G401 (cell line): ENCODE measurements at places on chromosomes 12 and 14. TPM values are rescaled to one million over a fixed set of nuclear protein-coding genes. Genes with fewer than 3 reads are reported as not detected.

Gene ORAI1
- total RNA-seq = 22.3 and 27.4 TPM in 2 replicates

DNA sequence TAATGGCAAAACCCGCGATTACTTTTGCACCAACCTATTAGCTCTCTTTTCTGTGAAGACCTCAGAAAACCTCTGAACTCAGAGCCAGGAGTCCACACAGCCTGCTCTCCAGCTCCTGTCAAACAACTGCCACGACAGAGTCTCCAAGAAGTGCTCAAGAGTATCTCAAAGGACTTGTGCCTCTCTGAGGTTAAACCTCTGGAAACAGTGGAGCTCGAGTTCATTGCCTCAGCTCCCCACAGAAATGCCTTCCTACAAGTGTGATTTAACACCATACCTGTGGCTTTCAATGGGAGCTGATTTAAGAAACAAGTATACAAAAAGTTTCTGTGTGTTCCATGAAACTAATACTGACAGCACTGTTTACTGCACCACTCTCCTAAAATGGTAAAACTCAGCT lies 20.1 kb downstream of the ACTN1 start:
- DNase-seq = no peak

DNA sequence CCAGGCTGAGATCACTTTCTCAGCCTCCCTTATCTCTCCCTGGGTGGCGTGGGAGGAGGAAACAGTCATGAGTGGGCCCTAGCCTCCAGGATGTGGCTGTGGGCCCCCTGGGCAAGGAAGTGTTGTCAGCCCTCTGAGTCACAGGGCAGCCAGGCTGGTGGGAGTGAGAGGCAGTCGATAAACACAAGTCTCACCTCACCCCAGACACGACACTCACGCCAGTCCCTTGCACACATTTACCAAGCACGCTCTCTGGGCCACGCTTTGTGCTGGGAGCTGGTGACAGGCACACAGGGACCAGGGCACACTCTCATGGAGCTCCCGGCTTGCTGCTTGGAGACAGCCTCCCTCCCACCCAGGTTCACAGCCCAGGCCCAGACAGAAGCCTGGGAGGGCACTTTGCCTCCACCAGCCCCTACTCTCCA lies 1.9 kb upstream of the KRT79 start:
- DNase-seq = no peak

GRCh38 chr14:32055175-32055574 lies 21.9 kb upstream of the ARHGAP5 start:
- no peak for DNase-seq

GRCh38 chr14:104285508-104285840 lies 147.1 kb downstream of the KIF26A start:
- no peak for DNase-seq

GRCh38 chr12:110860833-110861296 lies 14.1 kb downstream of the CCDC63 start:
- DNase-seq = no peak

DNA sequence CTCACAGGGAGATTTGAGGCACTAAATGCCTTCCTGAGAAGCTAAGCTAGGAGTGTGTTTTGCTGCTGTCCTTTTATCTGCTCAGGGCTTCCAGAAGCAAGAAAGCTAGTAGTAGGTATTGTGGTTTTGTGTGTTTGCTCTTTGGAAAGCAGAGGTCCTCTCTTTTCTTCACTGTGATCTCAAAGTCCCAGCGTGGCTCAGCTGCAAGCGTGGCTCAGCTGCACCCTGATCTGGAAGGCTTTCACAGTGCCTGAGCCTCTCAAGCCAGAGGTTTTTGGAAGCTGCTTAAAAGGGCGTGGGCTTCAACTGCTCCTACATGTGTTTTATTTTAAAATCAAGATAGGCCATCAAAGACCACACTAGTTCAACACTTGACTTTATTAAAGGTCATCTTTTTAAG lies 337.4 kb upstream of the RGS6 start:
- no peak for DNase-seq

Gene TBC1D30
- total RNA-seq = 11.4 and 16.0 TPM in 2 replicates

Gene CRACR2A
- total RNA-seq = not detected in 2 replicates

GRCh38 chr12:16358878-16359277 lies 11.4 kb downstream of the MGST1 start:
- no peak for DNase-seq

GRCh38 chr14:93936245-93936644 lies 9.1 kb downstream of the FAM181A start:
- peak; percentile 66 for DNase-seq

Gene MANSC4
- not detected in 2 replicates for total RNA-seq

DNA sequence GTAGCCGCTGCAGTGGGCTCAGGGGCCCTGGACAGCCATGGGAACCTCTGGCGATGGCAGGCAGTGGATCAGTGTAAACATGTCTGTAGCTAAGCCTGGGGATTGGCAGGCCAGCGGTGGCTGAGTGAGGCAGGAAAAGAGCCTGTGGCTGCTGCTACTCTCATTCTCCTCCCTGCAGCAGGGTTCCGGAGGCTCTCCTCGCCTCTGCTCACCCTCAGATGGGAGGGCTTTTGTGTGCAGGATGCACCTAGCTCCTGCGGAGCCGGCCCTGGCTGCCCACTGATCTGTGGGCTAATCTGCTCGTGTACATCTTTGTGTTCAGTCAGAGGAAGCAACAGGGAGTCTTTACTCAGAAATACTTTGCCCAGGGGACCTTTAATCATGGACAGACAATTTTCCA lies 59.5 kb downstream of the GALNT8 start:
- no peak for DNase-seq

GRCh38 chr14:91956616-91957015 lies 9.1 kb upstream of the FBLN5 start:
- no peak for DNase-seq

Gene NRXN3
- total RNA-seq = not detected in 2 replicates

GRCh38 chr12:31647086-31647491 lies 12.4 kb upstream of the ETFBKMT start:
- no peak for DNase-seq

- peak; percentile 20 for DNase-seq
Observed at GRCh38 chr12:56644654-56645053, 1.1 kb downstream of the ATP5F1B start.

Gene SSTR1
- total RNA-seq = not detected in 2 replicates

DNA sequence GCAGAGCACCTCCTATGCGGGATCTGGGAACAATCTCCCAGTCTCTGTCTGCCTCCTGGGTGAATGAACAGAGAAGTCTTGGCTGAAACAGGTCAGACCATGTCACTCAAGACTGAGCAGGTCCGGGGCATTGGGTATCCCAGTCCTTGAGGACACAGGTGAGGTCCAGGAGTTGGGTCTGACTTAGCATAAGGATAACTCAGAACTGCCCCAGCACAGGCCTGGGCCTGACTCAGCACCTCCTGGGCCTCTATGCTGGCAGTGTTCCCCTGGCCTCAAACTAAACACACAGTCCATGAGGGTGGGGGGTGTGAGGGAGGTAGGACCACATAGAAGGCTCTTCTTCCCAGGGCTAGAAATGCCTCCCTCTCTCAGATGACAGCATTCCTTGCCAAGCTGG lies 1.5 kb upstream of the SDR9C7 start:
- no peak for DNase-seq

DNA sequence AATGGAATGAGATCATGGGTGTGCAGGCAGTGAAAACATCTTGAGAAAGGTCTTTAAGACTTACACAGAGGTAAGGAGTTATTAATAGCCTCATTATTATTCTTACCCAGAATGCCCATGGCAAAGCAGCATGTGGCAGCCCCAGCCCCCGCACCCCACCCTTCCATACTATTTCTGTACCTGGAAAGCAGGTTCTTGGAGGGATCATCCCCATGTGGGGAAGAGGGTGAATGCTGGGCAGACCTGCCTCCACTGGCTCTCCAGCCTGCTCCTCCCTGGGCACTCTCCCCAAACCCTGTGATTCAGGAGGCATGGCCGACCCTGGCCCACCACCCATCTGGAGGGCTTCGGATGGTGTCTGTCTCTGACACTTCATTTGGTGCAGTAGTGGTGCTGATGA lies 28.3 kb downstream of the NPC2 start:
- no peak for DNase-seq

DNA sequence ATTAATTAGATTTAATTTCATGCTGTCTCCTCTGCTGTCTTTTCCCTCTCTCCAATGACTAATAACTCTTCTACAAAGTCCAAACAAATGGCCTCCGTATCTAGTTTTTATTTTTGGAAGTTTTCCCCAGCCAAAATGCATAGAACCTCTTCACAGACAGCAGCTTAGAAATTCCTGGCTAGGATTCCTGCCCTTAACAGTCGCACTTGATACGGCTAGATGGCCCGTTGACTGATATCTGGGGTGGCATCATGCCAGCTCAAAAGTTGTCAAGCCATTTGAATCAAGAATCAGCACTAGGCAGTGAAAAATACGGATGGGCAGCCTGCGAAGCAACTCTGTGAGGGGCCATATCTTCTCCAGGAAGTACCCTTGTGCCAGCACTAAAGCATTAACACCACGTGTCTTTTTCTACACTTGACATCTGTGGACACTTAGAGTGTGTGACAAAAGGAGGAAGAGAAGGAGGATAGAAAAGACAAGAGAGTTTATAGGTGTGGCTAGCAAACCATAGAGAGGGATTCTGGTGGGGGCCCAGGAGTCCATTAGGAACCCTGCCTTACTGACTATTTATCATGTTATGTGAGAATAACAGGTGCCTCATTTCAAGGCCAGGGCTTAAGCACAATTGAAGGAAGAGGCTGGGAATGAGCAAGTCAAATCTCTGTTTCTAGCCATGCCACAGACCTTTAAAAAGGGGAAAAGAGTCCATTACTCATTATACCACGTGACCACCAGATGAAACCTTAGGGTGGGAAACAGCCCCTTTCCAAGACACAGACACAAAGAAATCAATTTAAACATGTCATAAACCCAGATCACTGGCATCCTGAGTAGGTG lies 39.2 kb upstream of the KRR1 start:
- DNase-seq = no peak

Gene PPP4R4
- total RNA-seq = 2.1 and 4.7 TPM in 2 replicates

Gene SOAT2
- not detected in 2 replicates for total RNA-seq

DNA sequence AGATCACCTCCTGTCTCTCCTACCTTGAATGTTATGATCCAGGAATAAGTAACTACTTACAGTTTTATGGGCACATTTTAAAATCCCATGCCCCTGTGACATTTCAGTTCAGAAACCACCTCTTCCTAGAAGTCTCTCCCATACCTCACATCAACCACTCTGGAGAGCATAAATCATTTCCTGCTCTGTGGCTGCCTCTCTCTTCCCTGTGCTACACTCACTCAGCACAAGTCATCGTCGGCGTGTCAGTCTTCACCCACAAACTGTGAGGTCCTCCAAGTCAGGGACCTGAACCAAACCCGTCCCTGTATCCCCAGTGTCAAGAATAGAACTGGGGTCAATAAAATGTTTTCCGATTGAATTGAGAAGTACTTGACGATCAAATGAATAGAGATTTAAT lies 863.3 kb downstream of the BCL11B start:
- DNase-seq = no peak

- DNase-seq = peak; percentile 84
Observed at GRCh38 chr12:80937391-80938238, at the start of gene LIN7A. TSS of gene LIN7A (minus strand) at chr12:80937934. CDS start at chr12:80937722, 212 bp downstream.

- no peak for DNase-seq
Observed at GRCh38 chr14:59863806-59864525, 6.6 kb downstream of the RTN1 start.

Gene SLC10A1
- not detected in 2 replicates for total RNA-seq

Gene ZNF839
- 13.2 and 16.4 TPM in 2 replicates for total RNA-seq

Gene SLC8B1
- total RNA-seq = 8.2 and 19.2 TPM in 2 replicates

DNA sequence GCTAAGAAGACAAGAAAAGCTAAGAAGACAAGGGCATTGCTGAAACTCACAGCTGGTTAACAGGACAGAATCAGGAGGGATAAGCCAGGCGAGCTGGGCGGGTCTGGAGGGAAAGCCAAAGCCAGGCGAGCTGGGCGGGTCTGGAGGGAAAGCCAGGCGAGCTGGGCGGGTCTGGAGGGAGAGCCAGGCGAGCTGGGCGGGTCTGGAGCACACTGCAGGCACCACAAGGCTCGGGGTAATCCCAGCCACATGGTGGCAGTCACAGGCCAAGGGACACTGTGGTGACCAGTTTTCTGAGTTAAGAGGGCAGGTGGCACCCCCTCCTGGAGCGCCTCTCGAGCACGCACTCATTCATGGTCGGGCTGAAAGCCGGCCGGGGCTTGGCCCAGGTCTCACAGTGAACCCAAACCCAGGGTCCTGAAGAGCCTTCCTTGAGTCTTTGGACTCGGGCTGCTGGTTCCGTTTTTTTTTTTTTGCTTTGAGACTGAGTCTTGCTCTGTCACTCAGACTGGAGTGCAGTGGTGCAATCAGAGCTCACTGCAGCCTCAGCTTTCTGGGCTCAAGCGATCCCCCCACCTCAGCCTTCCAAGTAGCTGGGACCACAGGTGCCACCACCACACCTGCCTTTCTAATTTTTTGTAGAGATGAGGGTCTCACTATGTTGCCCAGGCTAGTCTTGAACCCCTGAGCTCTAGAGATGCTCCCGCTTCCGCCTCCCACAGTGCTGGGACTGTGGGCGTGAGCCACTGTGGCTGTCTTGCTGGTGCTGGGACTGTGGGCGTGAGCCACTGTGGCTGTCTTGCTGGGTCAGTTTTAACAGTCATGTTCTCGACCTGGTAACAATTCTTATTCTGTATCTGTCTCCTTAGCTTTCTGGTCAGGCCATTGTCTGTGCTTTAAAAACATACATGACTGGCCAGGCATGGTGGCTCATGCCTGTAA lies 40.2 kb downstream of the HSP90AA1 start:
- DNase-seq = peak; percentile 85

- no peak for DNase-seq
Observed at GRCh38 chr12:24603371-24603770, 345.5 kb downstream of the BCAT1 start.

Gene PPP1R36
- total RNA-seq = 0.25 TPM in 1 of 2 replicates, not detected in the other

DNA sequence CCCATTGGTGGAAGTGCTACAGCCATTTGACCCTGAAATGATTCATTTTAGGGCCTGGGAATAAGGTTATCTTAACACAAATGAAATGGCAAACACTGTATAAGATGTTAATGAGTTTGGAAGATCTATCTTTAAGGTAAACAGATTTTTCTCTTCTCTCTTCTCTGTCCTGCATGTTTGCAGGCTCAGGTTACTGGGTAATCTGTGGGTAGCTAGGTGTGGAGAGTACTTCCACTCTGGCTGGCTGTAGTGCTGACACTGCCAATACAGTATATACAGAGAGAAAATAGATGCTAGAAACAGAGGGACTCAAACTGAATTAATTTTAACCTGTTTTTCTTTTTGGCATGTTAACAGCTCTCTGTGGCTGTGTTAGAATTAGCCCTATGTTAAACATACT lies 84.6 kb downstream of the SLC38A6 start:
- no peak for DNase-seq

Gene RAD9B
- 0.41 TPM in 1 of 2 replicates, not detected in the other for total RNA-seq

Gene TPI1
- total RNA-seq = 1,506 and 1,683 TPM in 2 replicates

DNA sequence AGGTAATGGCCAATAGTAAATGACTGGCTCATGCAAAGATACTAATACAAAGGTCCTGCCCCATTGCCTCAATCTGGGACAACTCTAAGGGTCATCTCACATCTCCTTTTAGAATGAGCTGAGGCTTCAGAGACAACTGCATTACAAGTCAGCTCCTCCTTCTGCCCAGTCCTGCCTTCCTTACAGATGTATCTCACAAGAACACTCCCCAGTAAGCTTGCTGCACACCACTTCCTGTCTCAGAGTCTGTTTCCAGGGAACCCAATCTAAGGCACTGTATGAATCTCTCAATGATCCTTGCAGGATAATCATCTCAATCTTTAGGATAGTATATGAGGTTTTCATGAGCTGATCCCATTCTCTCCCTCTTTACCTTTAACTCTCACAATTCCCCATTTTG lies 57.8 kb upstream of the ZDHHC17 start:
- DNase-seq = no peak

GRCh38 chr14:103056322-103057027 lies 874 bp downstream of the CDC42BPB start:
- no peak for DNase-seq
